Effector memory CD4-positive, alpha-beta T cell (primary cell): ENCODE measurements at places on chromosomes 4 and X.

DNA sequence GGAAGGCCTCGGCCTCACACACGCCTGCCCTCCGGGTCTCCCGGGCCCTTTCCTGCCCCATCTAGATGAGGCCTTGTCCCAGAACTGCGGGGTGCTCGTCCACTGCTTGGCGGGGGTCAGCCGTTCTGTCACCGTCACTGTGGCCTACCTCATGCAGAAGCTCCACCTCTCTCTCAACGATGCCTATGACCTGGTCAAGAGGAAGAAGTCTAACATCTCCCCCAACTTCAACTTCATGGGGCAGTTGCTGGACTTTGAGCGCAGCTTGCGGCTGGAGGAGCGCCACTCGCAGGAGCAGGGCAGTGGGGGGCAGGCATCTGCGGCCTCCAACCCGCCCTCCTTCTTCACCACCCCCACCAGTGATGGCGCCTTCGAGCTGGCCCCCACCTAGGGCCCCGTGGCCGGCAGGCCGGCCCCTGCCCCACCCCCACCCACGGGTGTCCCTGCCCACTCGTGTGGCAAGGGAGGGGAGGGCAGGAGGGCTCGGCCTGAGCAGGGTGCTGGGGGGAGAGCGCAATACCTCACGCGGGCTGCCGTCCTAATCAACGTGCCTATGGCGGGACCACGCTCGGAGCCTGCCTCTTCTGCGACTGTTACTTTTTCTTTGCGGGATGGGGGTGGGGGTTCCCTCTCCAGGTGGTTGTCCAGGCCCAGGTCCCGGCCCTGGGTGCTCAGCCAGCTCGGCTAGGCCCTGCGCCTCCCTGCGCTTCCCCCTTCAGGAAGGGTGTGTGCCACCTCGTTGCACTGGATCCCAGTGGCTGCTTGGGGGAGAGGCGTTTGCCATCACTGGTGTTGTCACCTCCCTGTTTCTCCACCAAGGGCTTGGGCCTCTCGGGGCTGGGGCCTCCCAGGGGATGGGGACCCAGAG is 3.1 kb downstream of the DUSP9 start:
- peaks cover 18% of the 10 kb centered on the region for H3K27me3 ChIP-seq
- H3K36me3 ChIP-seq: no peaks in the 10 kb centered on the region
- H3K4me1 ChIP-seq: peaks cover 3% of the 10 kb centered on the region
- DNase-seq: no peak

DNA sequence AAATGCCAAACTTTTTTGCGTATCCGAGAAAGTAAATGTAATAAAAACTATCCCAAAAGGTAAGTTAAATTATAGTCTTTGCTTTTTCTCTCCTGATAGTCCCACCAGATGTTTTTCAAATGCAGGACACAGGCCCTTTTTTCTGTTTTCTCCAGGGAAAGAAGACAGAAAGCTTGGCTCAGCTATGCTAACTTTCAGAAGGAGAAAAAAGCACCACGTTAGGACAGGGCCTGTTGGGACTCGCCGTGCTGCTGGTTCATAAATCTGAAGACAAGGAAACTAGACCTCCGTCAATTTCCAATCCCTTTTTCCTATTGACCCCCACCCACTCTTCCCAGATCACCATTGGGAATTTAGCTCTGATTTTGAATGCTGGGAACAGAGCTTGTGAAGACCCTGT is 220.9 kb upstream of the SFRP2 start:
- no peak overlapping the region for H3K4me3 ChIP-seq
- no peaks in the 10 kb centered on the region for H3K4me1 ChIP-seq
- no peaks in the 10 kb centered on the region for H3K27me3 ChIP-seq
- H3K27ac ChIP-seq: no peak overlapping the region

GRCh38 chr4:1295405-1296055 is 5.8 kb downstream of the MAEA start:
- H3K4me3 ChIP-seq: no peak overlapping the region
- H3K27me3 ChIP-seq: no peaks in the 10 kb centered on the region
- H3K27ac ChIP-seq: no peak overlapping the region
- H3K36me3 ChIP-seq: peaks cover 29% of the 10 kb centered on the region
- no peak for DNase-seq
- peaks cover 41% of the 10 kb centered on the region for H3K4me1 ChIP-seq

DNA sequence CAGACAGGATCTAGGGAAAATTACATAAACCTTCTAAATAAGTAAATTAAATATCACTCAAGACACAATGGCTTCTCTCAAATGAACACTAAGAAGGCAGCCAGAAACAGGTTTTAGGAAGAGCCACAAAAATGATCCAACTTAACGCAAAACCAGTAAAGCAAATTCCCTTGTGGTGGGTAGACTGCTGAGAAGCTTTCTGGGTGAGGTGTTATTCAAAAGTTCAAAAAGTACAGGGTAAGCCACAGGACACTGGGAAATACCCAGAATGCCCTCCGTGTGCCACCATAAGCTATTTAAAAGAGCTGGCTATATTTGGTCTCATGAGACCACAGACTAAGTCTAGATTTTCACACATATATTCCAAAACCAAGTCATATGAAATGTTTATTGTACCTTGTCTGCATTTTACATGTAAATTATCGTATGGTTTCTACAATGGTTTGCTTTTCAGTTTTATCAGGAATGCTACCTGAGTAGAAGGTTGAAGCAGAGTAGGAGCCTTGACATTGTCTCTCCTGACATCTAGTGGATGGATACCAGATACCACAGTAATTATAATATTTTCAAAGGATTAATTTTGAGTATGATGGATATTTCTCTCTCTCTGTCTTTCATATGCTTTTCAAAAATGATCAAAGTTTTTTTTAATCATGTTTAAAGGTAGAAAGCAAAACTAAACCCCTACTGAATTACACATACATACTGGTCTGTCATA is 109.3 kb upstream of the KLHL13 start:
- H3K36me3 ChIP-seq: no peaks in the 10 kb centered on the region
- H3K4me3 ChIP-seq: no peak overlapping the region
- no peak for DNase-seq
- no peaks in the 10 kb centered on the region for H3K4me1 ChIP-seq

DNA sequence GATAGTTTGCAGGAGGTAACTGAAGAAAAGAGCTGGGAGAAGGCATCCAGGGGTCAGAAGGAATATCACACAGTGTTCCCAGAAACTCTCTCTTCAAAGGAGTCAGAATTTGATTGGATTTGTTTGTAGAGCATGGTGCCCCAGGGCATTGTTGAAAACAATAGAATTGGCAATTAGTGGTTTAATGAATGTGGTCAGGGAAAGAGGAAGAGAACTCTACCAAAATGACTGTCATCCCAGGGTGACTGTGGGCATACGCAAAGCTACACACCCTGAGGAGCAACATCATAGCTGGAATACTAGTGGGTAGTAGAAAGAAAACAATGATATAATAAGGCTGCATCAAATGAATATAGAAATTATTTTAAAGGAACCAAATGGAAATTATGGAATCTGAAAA is 21.5 kb downstream of the TNIP2 start:
- no peak for DNase-seq
- no peaks in the 10 kb centered on the region for H3K4me1 ChIP-seq
- no peak overlapping the region for H3K4me3 ChIP-seq
- H3K36me3 ChIP-seq: peaks cover 32% of the 10 kb centered on the region
- no peaks in the 10 kb centered on the region for H3K27me3 ChIP-seq

DNA sequence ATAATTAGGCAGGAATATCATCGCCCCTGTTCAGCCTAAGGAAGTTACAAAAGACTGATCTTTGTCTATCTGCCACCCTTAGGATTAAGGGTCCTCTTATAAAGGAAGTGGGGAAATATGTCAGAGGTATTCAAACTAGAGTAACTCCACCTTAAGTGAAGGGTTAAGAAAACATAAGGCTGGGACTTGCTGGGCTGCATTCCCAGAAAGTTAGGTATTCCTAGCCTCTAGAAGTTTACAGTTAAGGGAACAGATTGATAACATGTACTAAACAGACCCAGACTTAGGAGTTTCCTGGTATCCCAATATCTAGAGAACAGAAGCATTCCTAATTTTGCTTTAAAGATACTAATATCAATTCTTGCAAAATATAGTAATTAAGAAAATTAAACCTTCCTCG is 6.0 kb downstream of the CXCL2 start:
- DNase-seq: no peak
- no peak overlapping the region for H3K27ac ChIP-seq
- no peaks in the 10 kb centered on the region for H3K36me3 ChIP-seq
- no peaks in the 10 kb centered on the region for H3K27me3 ChIP-seq
- H3K4me1 ChIP-seq: no peaks in the 10 kb centered on the region

DNA sequence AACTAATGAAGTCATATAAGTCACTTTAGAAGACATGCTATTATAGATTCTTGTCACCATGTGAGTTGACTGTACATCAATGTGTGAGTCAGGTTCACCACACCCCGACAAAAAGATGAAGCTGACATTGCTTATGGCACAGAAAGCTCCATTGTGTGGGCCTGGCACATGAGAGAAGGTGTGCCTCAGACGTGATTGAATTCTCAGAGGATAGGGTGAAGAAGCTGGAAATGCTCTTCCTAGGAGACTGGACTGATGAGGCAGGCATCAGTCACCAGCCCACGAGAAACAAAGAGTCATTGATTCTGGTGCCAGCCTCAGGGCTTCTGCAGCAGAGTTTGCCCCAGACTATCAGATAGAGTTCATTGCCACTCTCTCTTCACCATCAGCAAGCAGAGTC is 35.9 kb upstream of the LRAT start:
- H3K4me1 ChIP-seq: no peaks in the 10 kb centered on the region
- H3K27ac ChIP-seq: no peak overlapping the region
- H3K36me3 ChIP-seq: no peaks in the 10 kb centered on the region
- DNase-seq: no peak

GRCh38 chrX:154382483-154383069 is 3.5 kb downstream of the EMD start:
- no peak overlapping the region for H3K4me3 ChIP-seq
- no peaks in the 10 kb centered on the region for H3K36me3 ChIP-seq
- no peaks in the 10 kb centered on the region for H3K27me3 ChIP-seq
- H3K4me1 ChIP-seq: peaks cover 17% of the 10 kb centered on the region
- DNase-seq: no peak

DNA sequence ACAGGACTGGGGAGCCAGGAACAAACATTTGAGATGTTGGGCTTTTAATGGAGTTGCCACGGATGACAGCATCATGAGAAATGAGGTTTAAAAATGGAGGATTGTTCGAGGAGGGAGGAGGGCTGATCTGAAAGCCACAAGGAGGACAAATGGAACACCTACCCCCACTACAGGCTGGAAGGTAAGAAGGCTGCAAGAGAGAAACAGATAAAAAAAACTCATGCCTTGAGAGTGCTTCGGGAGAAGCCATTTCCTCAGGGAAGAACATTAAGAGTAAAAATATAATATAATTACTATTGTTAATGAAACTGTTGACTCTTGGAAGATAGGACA is 119.5 kb upstream of the MAP9 start:
- H3K36me3 ChIP-seq: no peaks in the 10 kb centered on the region
- no peaks in the 10 kb centered on the region for H3K4me1 ChIP-seq
- no peaks in the 10 kb centered on the region for H3K27me3 ChIP-seq

DNA sequence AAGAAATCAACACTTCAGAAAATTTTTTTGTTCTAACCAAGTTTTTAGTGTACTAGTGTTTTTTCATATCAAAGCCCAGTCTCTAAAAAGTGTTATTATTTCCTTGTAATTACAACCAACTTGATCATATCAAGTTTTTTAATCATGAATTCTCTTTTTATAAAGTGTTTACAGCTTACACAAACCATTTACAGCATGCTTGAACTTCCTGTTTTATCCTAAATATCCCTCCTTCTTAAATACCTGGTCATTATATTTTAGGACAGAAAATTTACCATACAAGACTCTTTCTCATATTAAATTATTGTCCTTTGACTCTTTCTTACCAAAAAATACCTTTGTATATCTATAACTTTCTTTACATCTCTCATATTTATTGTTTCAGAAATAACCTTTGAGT is 89.4 kb upstream of the NPY2R start:
- no peak for DNase-seq
- H3K36me3 ChIP-seq: no peaks in the 10 kb centered on the region
- no peak overlapping the region for H3K4me3 ChIP-seq
- H3K4me1 ChIP-seq: no peaks in the 10 kb centered on the region
- no peaks in the 10 kb centered on the region for H3K27me3 ChIP-seq

GRCh38 chrX:19791562-19791961 is 95.8 kb downstream of the SH3KBP1 start:
- no peak for DNase-seq
- no peaks in the 10 kb centered on the region for H3K36me3 ChIP-seq
- H3K4me1 ChIP-seq: peaks cover 17% of the 10 kb centered on the region
- H3K27me3 ChIP-seq: no peaks in the 10 kb centered on the region

DNA sequence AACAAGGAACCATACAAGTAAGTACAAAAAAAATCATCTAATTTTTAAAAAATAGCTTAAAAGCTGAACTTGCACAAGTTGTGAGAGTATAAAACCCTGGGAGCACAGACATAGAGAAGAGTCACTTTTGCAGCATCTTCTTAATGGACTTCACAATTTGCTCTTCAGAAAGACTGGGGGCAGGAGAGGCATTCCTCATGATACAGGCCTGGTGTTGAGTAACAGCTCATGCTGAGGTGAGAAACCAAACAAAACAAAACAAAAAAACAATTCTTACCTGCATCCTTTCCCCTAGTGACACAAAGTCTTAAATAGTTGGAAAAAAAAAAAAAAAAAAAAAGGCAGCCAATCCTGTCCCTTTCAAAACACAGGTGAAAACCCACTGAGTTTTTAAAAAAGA is 562.8 kb downstream of the FSTL5 start:
- H3K36me3 ChIP-seq: no peaks in the 10 kb centered on the region
- no peak overlapping the region for H3K4me3 ChIP-seq
- H3K27me3 ChIP-seq: no peaks in the 10 kb centered on the region
- no peak overlapping the region for H3K27ac ChIP-seq

DNA sequence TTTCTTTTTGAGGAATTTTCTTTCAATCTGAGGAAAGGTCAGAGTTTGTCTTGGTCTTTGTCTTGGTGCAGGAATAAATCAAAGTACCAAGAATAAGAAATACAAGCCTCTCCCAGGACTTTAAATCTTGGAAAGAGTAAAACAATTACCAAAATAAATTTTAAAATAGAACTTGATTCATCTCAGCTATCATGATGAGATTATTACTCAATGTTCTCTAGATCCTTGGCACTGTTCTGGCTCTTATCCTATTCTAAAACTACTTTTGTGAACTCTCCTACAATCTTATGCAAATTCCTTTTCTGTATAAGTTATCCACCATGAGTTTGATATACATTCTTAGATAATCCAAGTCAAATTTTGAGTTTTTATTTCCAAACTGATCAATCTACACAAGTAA is 464.3 kb downstream of the PPARGC1A start:
- no peak overlapping the region for H3K27ac ChIP-seq
- no peaks in the 10 kb centered on the region for H3K36me3 ChIP-seq
- H3K4me1 ChIP-seq: no peaks in the 10 kb centered on the region
- no peaks in the 10 kb centered on the region for H3K27me3 ChIP-seq
- no peak for DNase-seq

- no peaks in the 10 kb centered on the region for H3K27me3 ChIP-seq
- no peaks in the 10 kb centered on the region for H3K4me1 ChIP-seq
- H3K27ac ChIP-seq: no peak overlapping the region
- no peak overlapping the region for H3K4me3 ChIP-seq
Measured at GRCh38 chrX:155966876-155967275, 30.6 kb upstream of the IL9R start.

- DNase-seq: no peak
- H3K4me3 ChIP-seq: no peak overlapping the region
- H3K36me3 ChIP-seq: no peaks in the 10 kb centered on the region
- no peak overlapping the region for H3K27ac ChIP-seq
- H3K27me3 ChIP-seq: no peaks in the 10 kb centered on the region
- H3K4me1 ChIP-seq: no peaks in the 10 kb centered on the region
Measured at GRCh38 chr4:143616771-143617170, 83.7 kb downstream of the FREM3 start.

- H3K4me1 ChIP-seq: no peaks in the 10 kb centered on the region
- H3K4me3 ChIP-seq: no peak overlapping the region
- H3K36me3 ChIP-seq: no peaks in the 10 kb centered on the region
- no peak overlapping the region for H3K27ac ChIP-seq
Measured at GRCh38 chr4:26248647-26249046, 72.2 kb upstream of the RBPJ start.

- H3K27me3 ChIP-seq: no peaks in the 10 kb centered on the region
- no peak overlapping the region for H3K27ac ChIP-seq
- no peaks in the 10 kb centered on the region for H3K4me1 ChIP-seq
- no peak overlapping the region for H3K4me3 ChIP-seq
Measured at GRCh38 chr4:20512033-20512792, 188.0 kb upstream of the PACRGL start.
